Omental fat pad (tissue), 4 donors: ENCODE measurements at places on chromosomes 2 and 18.

DNA sequence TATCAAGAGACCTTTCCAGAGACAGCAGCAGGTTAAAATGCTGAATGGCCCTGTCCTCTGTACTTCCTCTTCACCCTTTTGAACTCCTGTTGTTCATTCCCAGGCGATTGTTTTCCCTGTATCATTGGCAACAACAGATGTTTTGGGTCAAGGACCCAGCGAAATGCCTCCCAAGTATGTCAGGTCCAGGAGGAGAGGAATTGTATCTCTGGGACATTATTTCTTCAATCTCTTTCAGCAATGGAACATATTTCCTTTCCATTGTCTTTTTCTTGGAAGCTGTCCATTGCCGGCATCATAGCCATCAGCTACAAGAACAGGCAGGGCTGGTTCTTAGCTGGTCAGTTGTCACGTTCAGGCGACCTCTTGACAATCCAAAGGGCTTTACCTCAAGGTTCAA, 76.2 kb downstream of the NRP2 start:
- no peak for DNase-seq

DNA sequence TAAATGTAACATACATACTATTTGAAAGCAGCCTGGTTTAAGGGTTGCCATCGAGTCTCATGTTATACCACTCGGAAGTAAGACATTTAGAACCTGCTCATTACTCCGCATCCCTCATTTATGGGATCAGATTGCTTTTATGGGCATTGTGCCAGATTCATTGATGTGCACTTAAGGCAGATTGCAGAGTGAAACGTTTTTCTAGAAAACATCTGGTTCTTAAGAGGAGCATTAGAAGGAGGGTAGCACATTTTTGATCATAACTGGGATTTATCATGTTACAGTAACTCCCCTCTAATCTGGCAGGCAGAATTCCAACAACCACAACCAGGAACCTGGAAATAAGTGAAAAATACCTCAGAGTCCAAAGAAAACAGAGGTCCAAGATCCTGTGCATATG, 74.2 kb upstream of the GALNT3 start:
- no peak for DNase-seq

DNA sequence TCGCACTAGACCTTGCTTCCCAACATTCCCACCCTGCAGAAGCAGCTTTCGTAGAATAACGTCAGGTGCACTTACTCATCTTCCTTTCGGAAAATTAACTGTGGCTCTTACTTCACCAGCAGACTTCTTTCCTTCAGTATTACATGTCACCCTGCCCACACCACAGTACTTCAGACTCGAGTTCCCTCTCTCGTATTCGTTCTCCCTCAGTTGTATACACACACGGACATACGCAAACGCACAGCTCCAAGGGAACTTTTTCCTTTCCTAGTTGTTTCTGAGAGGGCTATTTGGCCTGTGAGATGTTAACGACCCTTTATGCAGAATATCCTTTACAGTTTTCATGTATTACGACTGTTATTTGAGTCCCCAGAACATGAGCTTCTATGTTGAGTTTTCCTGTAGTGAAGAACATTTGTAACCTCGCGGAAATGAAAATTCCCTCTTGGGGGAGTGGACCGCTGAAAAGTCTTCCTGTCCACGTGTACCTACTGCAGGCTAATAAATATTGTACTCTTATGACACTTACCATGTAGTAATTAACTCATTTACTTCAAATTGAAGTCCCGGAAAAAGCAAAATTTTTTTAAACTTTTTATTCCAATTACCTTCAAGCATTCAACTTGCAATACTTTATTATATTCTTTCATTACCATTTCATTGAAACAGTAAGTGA, 908 bp downstream of the ERLEC1 start:
- DNase-seq, result no peak

DNA sequence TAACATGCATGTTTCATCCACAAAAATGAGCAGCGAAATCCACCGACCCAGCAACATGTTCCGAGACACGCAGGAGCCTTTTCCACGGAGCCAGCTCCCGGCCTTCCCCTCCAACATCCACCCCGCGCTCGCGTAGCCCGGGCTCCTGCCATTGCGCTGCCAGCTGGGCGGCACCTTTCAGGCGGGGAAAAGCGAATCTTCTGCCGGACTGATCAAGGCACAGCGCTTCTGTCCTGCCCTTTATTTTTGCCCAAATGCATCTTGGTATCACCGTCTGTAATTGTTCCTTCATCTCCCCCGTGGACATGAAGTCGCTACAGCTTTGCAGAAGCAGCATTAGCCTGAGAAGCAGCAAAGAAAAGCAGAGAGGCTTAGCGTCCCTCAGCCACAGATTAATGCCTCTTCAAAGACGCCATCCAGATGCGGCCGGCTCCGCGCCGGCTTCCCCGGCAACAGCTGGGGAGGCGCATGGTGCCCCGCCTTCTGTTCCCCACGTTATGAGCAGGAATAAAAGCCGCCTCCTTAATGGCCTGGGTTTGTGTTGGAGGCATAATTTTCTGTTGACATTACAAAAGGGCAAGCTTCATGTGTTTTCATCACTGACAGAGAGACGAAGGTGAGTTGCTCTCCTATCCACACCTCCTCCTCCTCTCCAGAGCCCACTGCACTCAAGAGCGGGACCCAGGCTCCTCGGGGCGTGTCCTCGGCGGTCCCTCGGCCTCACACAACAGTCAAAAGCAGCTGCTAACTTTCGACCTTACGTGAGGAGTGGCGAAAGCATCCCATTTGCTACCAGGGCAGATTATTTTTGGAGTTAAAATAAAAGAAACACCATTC, 122.1 kb upstream of the SALL3 start:
- no peak for DNase-seq

DNA sequence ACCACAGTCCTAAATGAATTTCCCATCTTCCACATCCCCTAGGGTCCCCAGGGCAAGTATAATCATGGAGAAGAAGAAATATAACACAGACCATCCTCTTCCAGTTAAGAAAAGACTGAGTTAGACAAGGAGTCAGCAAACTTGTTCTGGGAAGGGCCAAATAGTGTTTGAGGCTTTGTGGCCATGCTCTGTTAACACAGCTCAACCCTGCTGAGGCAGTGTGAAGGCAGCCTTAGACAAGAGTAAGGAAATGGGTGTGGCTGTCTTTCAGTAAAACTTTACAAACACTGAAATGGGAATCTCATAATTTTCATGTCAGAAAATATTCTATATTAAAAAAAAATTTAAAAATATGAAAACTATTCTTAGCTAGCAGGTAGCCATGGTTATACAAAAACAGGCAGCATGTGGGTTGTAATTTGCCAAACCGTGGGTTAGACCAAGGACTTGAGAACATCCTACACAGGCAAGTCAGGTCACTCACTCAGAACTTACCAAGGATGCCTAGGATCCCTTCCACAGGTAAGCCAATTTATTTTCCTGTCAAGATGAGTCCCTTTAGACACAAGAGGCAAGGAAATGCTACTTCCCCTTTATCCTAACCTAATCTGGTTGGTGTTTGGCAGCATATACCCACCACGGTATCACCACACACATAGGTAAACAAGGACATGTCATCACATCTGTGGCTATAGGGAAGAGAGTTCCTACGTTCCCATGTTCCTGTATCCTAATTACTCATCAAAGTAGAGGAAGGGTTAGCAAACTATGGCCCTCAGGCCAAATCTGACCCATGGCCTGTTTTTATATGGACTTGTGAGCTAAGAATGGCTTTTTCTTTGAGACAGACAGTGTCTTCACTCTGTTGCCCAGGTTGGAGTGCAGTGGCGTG, 31.9 kb downstream of the C2orf74 start:
- no peak for DNase-seq

GRCh38 chr2:235634435-235635158, 140.8 kb downstream of the AGAP1 start:
- no peak for DNase-seq

DNA sequence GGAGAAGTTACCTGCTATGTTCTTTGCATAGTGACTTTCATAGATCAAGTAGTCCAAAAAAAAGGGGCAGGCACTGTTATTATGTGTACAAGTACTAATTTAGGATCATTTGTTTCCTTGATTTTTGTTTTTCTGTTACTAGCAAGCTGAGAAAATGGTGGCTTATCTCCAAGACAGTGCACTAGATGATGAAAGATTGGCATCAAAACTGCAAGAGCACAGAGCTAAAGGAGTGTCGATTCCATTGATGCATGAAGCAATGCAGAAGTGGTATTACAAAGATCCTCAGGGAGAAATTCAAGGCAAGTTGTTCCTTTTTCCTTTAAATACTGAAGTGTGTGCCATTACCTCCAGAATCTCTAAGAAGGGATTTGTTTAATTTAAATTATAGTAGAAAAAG, 19.6 kb upstream of the KCNJ13 start:
- no peak for DNase-seq
